ENCODE measurements at places on chromosomes 5 and 9.

DNA sequence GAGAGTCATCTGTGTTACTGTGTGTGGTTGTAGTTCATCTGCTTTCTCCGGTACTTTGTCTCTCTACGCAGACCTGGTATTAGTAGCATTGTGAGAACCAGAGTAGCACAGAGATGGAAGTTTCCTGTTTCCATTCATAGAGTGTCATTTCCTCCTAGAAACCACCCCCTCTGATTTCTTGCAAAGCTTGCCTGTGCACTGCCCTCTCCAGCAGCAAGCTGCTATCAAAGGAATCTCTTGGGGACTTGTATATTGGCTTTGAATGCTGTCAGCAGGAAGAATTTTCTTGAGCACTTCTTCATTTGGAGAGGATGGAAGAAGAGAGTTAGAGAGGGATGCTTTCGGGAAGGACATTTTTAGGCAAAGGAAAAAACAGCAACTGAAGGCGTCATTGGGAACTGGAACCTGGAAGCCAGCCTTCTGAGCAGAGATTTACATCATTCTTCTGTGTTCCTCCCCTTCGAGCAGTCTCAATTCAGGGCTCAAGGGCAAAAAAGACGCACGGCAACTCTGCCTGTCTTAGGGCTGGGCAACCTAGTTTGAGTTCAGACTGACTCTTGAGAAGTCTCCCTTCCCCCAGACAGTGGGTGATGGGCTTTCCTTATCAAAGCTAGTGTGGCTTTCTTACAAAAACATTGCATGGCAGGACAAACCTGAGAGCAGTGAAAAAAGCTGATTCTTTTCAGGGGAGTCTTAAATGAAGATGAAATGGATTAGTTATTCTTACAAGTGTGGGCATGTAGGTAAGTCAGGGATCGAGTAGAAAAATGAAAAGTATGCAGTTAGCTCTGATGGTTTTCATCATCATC, 226.3 kb downstream of the AOPEP start:
- no peak for DNase-seq

DNA sequence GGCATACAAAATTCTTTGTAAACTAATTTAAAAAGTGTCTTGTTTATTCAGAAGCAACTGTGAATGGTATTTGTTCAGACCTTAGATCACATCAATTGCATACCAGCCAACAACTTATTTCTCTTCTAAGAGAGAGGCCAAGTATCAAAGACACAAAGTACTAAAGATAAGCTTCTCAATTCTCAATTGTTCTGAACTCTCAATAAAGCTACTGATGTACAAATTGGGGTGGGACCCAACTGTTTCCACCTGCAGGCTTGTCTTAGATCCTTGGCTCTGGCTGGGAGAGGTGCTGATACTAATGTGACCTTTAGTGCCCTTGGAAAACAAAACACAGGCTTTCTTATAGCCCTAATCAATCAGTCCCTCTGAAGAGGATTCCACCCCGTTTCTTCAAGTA, 22.1 kb downstream of the XRCC4 start:
- no peak for DNase-seq

DNA sequence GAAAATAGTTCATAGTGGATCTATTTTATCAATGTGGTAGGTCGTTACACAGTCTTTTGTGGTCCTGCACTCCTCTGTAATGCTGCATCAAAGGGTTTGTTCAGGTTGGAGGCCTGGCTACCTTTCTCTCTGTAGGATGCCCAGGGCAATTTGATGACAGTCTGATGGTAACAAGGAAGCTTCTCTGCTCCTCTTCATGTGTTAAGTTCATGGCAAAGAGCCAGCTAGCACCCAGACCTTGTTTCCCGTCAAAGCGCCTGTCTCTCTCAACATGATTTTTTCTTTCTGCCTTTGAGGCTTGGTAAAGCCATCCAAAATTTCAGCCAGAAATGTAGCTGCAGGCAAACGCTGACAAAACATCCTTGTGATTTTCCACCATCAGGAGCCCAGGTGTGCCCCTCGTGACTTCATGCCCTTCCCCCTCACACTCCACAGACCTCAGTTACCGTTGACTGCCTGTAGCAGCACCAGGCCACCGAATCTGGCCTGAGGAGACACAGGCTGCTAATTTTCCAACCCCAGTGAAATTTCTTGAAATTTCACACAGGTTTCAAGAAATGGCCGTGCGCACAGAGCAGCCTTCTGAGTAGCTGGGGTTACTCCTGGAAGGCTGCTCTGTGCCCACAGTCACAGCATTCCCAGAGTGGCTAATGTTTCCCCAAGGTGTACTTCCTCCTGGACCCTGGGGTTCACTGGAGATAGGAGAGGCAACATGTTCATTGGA, 292.7 kb downstream of the CWC27 start:
- DNase-seq: no peak

GRCh38 chr9:30505311-30505710, 1879.1 kb upstream of the ACO1 start:
- DNase-seq: no peak

DNA sequence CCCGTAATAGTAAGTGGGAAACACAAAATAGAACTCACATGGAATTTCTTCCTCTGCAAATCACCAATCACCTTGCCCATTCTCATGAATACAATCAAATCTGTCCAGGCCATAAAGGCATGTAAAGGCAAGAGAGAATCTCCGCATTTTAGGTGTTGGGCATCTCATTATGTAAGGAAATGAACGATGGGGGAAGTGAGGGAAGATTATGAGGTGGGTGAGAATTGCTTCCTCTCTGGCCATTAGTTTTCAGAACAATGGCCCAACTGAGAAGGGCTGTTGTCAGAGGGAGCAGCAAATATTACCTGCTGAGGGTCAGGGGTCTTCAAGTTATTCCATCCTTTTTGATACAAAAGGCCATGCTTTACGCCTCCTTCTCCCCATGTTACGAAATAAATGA, 455.1 kb downstream of the ARHGEF28 start:
- no peak for DNase-seq

- DNase-seq: no peak
Observed at GRCh38 chr5:8650186-8650585, 781.2 kb downstream of the MTRR start.

DNA sequence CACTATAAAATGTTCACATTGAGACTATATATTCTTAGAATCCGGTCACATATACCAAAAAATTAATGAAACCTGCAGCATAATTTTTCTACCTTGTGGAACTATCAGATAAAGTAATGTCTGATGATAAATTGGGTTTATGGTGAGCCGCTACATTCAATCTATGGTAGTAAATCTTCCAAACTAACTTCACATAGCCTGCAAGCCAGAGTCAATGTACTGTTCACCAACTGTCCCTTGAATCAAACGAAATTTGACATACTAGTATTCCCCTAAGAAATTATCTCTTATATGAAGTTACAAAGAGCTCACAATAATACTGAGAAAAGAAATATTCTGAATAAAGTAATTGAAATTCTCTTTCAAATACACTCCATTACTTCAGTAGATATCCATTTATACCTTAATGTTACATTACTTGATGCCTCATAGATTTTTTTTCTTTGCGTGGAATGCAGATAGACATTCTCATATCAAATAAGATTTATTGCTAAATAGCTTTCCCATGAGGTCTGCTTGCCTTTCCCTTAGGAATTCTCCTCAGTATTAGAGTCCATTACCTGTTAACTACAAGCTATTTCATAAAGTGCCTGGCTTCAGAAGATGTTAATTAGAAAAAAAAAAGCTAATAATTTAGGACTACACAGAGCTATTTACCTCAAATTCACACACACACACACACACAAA, 169.5 kb downstream of the PTPRD start:
- DNase-seq: no peak

- no peak for DNase-seq
Observed at GRCh38 chr9:124078641-124079040, 67.1 kb downstream of the LHX2 start.

DNA sequence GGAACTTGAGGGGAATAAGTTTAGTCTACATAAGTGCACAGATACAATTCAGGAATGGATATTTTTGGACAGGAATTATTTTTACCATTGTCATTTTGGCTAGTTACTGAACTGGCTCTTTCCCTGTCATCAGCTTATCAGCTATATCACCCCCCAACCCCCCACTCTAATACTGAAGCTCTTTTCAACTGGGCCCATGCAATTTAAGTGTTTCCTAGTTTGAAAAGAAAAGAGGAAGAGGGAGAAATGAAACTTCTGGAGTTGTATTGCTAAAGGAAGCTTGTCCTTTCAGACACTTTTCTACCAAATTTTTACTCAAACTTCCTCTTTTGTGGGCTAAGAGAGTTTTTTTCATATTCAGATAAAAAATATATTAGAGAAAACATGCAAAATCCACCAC, 18.5 kb upstream of the TIMD4 start:
- DNase-seq: no peak

DNA sequence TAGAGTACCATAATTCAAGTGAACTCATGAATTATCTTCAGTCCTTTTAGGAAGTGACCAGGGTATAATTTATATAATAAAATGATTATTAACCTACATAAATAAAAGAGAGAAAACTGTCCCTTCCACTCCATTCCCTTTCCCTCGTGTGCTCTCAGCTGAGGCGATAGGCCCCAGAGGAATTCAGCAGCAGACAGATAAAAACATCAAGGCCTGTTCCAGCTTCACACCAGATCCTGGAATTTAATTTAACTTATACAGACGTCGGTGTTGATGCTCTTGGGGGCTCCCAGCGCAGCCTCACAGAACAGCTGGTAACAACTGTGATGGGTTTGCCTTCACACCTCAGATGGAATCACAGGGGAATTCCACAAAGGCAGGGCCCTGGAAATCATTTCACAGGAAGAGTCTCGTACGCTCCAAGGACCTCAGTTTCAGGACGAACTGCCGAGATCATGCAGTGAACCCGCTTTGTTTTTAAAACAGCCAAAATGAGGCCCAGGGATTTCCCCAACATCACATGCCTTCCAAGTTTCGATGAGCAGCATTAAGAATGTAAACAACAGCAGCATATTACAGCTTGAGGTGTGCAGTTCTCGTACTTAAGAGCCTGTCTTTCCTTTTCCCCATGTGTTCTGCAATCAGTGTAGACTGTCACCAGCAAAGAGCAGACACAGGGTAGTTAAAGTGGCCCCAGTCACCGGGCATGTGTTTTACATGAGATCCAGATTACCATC, 73.6 kb upstream of the ALDH1B1 start:
- no peak for DNase-seq

- DNase-seq: peak; percentile 99
Observed at GRCh38 chr9:33264473-33265177, at the start of the genes BAG1 and CHMP5. TSS of gene BAG1 (minus strand) at chr9:33264708. TSS of gene CHMP5 (plus strand) at chr9:33265049. CDS start at chr9:33265079, 30 bp downstream.

- no peak for DNase-seq
Observed at GRCh38 chr5:142171270-142171669, 62.7 kb downstream of the NDFIP1 start.

DNA sequence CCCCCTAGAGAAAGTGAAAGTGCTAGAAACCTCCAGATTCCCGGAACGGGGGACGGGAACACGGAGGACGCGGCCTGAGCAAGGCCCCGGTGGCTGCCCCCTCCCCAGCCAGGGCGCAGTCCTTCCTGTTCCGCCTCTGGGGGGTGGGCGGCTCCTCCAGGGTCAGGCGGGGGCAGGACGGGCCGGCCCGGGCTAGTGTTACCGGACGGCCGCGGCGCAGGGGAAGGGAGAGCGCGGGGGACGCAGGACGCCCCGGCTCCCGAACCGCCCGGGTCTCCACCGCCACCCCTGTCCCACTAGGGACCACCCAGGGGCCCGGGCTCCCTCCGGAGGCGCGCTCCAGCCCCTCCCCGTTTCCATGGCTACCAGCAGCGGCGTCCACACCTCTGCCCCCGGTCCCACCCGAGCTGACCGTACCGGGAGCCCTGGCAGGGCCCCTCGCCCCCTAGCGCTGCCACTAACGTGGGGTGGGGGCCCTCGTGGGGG, 579 bp downstream of the SLC12A7 start:
- DNase-seq: no peak

DNA sequence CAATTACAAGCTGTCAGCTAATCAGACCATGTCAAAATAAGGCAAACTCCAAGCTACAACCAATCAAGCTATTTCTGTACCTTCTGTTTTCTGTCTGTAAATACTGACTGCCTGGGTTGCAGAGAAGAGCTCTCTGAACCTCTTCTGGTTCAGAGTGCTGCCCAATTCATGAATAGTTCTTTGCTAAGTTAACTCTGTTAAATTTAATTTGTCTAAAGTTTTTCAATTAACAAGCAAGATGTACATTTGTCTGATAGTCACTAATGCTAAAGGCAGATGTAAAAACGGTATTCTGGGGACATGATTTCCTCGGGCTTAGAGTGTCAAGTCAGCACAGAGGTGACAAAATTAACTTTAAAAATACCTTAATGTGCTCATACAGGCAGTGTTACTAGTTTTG, 408.3 kb upstream of the CLINT1 start:
- DNase-seq: no peak

DNA sequence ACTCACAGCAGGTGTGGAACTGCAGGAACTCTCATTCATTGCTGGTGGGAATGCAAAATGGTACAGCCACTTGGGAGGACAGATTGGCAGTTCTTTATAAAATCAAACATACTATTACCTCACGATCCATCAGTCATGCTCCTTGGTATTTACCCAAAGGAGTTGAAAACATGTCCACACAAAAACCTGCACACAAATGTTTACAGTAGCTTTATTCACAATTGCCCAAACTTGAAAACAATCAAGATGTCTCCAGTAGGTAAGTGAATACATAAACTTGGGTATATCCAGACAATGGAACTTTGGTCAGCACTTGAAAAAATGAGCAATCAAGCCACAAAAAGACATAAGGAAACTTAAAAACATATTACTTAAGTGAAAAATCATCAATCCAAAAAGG, 215.5 kb downstream of the IRX1 start:
- no peak for DNase-seq

GRCh38 chr9:89366711-89367110, 48.4 kb downstream of the SECISBP2 start:
- no peak for DNase-seq

DNA sequence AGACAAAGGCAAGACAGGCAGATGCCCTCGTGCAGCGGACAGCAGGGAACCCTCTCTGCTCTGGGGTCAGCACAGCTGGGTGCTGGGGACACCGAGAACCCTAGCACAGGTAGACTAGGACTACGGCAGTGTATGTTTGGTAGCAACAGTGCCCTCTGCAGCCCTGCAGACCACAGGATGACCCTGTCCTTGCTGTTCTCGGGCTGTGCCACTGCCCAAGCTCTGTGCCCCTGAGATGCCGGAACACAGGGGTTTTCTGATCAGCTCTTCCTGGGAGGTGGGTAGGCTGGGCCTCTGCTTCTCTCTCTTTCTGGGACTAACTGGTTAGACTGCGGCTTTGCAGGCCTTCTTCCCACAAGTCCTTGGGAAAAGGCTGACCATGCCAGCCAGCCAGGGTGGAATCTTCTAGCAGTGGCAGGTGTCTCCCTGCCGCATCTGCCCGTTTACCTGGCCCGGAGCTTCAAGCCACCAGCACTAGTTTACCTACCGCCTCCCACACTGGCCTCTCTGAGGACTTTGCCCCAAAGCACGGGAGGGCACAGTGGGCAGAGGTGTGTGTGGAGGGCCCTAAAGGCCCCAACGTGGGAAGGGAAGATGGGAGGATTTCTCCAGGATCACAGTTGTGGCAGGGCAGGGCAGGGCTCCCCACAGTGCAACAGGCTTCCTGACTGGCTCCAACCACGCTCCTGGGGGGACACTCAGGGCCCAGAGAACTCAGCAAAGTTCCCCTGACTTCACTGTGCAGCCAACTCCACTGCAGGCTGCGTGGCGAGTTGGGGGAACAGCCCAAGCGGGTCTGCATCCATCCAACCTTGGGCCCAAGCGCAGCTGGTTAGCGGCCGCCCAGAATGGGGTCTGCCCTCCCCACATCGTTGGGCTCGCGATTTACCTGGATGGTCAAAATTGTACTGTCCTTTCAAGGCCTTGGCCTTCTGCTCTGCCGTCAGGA, 1.2 kb downstream of the UCK1 start:
- no peak for DNase-seq

- no peak for DNase-seq
Observed at GRCh38 chr9:14961372-14962068, 51.3 kb upstream of the FREM1 start.
